Neuronal stem cell (in vitro differentiated cells): ENCODE measurements at places on chromosomes 5 and 9.

DNA sequence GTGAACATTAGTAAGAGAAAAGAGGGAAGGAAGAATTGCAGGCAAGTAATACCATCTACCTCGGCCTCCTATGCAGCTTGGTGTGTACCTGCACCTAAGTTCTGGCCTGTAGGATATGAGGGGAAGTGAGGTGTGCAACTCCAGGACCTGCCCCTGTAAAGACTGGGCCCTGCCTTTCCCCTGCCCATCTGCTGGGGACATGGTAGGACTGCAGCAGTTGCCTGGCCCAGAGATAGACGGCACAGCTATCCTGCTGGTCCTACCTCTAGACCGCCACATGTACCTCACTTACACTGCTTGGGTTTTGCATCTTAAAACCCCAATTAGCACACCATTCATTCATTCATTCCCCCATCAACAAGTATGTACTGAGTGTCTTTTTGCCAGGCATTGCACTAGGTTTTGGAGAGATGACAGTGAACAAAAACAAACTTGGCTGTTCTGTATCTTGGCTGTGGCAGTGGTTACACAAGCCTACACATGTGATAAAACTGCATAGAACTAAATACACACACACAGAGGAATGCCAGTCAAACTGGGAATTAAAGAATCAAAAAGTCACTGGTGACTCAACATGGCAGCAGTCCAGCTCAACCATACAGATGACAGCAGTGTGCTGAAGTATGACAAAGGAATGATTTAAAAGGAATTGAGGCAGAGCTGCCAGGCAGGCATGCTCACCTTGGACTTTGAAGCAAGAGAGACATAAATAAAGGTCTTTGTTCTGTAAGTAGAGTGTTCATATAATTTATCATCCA is 23.3 kb upstream of the MGAT1 start:
- no peak for DNase-seq

- peak; percentile 66 for DNase-seq
Observed at GRCh38 chr9:88578121-88579049, 43.4 kb downstream of the NXNL2 start.

GRCh38 chr5:67770431-67771025 is 445.0 kb upstream of the PIK3R1 start:
- no peak for DNase-seq

GRCh38 chr5:9785751-9786150 is 155.6 kb upstream of the TAS2R1 start:
- DNase-seq: no peak

DNA sequence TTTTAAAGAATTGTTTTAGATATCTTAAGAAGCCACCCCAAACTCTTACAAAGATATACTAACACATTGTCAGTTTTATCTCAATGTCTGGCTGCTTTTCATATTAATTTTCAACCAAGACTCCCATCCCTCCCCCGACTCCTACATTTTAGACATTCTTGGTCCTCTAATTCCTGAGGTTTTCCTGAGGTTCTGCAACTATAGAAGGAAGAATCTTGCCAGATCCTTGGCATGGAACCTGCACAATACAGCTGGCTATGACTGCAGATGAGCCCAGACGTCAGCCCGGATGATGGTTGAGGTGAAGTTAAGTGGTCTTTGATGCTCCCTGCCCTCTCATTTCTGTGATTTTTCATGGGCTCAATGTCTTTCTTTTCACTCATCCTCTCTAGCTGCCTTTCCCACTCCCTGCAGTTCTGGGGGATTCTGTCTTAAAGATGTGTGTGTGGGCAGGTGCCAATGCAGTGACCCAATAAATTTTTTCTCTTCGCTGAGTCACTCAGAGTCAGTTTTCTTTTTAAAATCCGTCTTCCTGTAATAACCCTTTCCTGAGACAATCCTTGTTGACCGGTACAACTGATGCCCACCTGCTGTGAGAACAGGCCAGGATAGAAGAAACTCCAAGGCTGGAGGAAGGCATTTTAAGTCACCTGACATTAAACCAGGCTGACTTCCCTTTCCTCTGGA is 237.8 kb upstream of the GAS1 start:
- no peak for DNase-seq

- DNase-seq: no peak
Observed at GRCh38 chr5:54086191-54086590, 224.2 kb downstream of the ARL15 start.

- DNase-seq: no peak
Observed at GRCh38 chr5:126576974-126577373, 18.0 kb downstream of the ALDH7A1 start.
